Heart left ventricle (tissue), 16 donors: ENCODE measurements at places on chromosomes 7 and 10.

GRCh38 chr10:35545878-35546590, 59.1 kb upstream of the GJD4 start:
- no peak for DNase-seq

DNA sequence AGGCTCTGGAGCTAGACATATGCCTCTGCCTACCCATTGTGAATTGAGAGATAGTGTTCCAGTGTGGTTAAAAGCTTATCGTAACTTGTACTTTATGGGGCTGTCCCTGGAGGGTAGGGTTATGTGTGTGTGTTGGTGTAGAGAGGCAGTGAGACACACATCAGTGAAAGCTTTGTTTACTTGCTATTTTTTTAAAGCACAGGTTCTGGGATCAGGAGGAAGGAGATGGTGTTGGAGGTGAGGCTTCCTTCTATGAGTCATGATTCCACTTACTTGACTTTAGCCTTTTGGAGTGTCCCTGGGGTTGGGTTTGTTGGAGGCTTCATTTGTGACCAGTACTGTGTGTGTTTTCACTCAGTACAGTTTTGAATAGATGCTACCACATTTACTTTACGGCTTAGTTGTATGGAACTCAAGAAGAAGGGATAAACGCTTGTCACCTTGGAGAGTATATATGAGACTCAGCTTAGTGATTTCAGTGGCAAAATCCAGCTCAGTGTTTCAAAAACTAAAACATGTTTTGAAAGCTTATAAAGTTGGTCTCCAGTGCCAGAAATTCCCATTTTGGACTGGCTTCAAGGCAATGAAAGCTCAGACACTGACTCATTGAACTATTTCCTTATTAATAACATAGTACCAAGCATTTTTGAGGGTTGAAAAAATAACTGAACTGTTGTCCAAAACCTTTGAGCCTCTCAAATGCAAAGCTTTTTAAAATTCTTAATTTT, 106.2 kb downstream of the PLXDC2 start:
- no peak for DNase-seq

- DNase-seq = no peak
Observed at GRCh38 chr10:70674560-70675495, 2.5 kb downstream of the ADAMTS14 start.

GRCh38 chr7:149175150-149175549, 20.2 kb upstream of the ZNF282 start:
- DNase-seq = no peak

- DNase-seq = no peak
Observed at GRCh38 chr10:98029149-98030092, 1.0 kb downstream of the CRTAC1 start.
